ENCODE measurements at places on chromosomes 5 and 9.
A peak's percentile ranks its signal among the peaks of the same experiment; 100 is the strongest.

GRCh38 chr9:128072144-128073021 lies 4.4 kb downstream of the SLC25A25 start:
- peak; percentile 86 for DNase-seq

- no peak for DNase-seq
Measured at GRCh38 chr5:103117471-103117991, 2.4 kb downstream of the GIN1 start.

- DNase-seq: no peak
Measured at GRCh38 chr5:57207681-57208080, 33.8 kb downstream of the GPBP1 start.

GRCh38 chr5:58760222-58760621 lies 177.3 kb downstream of the RAB3C start:
- no peak for DNase-seq

DNA sequence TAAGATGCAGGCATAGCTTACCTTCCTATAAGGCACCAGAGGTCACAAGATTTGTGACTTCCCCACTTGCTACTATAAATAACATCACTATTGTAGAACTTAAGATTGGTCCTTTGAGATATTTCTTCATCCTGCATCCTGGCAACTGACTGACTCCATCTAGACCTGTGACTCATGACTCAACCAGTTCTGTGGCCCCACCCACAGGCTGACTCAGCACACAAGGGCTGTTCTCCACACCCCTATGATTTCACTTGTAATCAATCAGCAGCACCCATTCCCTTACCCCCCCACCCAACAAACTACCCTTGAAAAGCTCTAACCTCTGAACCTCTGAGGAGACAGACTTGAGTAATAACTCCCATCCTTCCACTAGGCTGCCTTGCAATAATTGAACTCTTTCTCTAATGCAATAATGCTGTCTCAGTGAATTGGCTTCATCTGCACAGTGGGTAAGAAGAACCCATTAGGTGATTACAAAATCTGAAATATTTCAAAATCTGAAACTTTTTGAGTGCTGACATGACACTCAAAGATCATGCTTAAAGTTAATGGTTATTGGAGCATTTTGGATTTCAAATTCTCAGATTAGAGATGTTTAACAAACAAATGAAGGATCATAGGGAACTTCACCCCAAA lies 296.7 kb downstream of the ARL15 start:
- DNase-seq: peak; percentile 85

GRCh38 chr5:157918811-157919742 lies 60.1 kb upstream of the CLINT1 start:
- DNase-seq: no peak

DNA sequence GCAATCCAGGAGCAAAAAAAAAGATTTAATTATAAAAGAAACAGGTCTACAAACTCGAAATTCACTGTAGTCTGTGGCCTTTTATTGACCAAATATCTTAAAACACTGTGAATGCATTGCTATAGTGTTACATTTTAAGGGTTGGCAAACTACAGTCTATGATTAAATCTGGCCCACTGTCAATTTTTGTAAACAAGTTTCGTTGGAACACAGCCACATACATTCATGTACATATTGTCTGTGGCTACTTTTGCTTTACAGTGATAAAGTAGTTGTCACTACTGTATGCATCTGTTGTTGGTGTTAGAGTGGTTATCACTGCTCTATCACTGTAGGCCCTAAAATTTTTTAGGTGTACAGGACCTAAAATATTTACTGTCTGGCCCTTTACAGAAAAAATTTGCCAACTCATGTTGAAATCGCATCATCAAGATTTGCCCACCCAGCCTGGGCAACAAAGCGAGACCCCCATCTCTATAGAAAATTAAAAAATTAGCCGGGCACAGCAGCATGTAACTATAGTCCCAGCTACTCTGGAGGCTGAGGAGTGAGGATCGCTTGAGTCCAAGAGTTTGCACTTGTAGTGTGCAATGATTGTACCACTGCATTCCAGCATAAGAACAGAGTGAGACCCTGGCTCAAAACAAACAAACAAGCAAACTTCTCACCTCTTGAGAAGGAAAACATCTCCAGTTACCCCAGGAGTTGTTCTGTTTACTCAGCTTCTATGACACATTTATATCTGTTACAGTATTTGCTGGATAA lies 89.0 kb downstream of the ERBIN start:
- DNase-seq: no peak

GRCh38 chr5:180424094-180424493 lies 70.1 kb upstream of the CNOT6 start:
- DNase-seq: no peak

GRCh38 chr5:111326551-111326950 lies 102.4 kb downstream of the CAMK4 start:
- no peak for DNase-seq

GRCh38 chr5:141597394-141597793 lies 21.4 kb downstream of the DIAPH1 start:
- DNase-seq: no peak

All from fibroblast of skin of back (primary cell).